Ascending aorta (tissue), 2 donors: ENCODE measurements at places on chromosomes 12 and 14.

DNA sequence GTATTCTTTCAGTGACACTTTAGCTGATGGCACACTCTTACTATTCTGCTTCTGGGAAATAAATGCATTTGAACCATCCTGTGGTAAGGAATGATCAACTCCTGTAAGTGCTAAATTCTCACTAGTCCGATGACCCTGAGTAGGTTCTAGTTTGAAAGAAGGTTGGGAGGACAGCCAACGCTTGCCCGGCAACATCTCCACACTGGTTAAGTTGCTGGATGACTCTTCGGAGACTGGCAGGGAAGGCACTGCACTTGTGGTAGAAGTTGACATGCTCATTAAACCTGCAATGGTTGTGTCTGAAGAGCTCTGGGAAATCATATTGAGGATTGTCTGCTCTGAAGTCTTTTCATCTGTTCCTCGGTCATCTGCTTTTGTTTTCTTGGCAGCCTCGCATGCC is 12.0 kb upstream of the KANSL2 start:
- H3K27ac ChIP-seq: no peak overlapping the region
- peaks cover 78% of the 10 kb centered on the region for H3K36me3 ChIP-seq
- no peak for DNase-seq

- no peaks in the 10 kb centered on the region for H3K27me3 ChIP-seq
- peak within 1 kb of the TSS; percentile 92 for H3K4me3 ChIP-seq
- H3K27ac ChIP-seq: peak within 1 kb of the TSS; percentile 96
- peak; percentile 74 for DNase-seq
These were observed at the start of gene PALS1 for GRCh38 chr14:67241411-67242167. PALS1 (plus strand) TSS chr14:67241435; CDS start chr14:67279171, 37,736 bp downstream.

- no peaks in the 10 kb centered on the region for H3K4me1 ChIP-seq
- DNase-seq: peak; percentile 77
- no peak overlapping the region for H3K27ac ChIP-seq
- H3K27me3 ChIP-seq: no peaks in the 10 kb centered on the region
These were observed 22.3 kb downstream of the GALNT6 start for GRCh38 chr12:51368640-51369517.

DNA sequence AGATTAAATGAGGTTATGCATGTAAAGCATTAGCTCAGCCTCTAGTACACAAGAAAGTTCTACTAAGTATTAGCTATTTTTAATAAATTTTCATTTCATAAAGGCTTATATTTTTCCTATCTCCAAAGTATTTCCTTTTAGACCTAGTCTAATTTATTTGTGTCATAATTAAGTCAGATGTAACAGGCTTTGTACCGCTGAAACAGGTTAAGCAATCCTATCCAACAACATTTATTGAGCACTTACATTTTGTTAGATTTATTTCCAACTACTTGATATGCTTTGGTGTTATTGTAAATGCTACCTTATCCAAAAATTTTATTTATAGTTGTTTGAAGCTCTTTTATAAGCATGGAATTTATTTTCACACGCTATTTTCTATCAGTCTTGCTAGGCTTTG is 1.8 kb upstream of the PARP2 start:
- H3K27ac ChIP-seq: peak overlapping the region; percentile 89
- no peak for DNase-seq
- peak overlapping the region; percentile 60 for H3K4me3 ChIP-seq

DNA sequence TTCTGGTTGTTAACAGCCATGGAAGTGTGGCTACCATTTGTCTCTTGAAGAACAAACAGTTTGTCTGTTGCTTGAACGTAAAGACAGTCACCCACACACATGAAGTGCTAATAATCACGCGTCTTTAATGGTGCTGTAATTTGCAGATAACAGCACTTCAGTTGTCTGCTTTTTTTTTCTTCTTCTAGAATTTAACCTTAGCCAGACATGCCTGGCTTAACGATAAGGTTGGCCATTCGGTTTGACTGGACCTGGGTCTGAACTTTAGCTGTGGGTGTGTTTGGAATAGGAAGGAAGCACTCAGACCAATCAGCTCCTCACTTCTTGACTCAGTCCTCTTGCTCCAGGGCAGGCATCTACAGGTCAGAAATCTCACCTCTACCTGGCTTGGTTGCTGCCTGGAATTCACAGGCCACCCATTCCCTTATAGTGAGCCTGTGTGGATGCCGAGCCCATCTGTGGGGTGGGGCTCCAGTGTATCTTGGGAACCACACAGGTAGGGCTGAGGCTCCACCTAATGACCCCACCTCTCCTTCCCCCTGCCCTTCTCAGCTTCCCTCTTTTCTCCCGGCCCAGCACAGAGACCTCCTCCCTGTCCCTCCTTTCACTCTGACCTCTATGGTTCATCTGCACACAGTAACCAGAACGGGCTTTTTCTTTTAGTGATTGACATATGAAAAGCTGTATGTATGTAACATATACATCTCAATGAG is 246.4 kb upstream of the PWP1 start:
- no peak overlapping the region for H3K27ac ChIP-seq
- H3K4me1 ChIP-seq: no peaks in the 10 kb centered on the region
- no peak for DNase-seq
- H3K36me3 ChIP-seq: no peaks in the 10 kb centered on the region

DNA sequence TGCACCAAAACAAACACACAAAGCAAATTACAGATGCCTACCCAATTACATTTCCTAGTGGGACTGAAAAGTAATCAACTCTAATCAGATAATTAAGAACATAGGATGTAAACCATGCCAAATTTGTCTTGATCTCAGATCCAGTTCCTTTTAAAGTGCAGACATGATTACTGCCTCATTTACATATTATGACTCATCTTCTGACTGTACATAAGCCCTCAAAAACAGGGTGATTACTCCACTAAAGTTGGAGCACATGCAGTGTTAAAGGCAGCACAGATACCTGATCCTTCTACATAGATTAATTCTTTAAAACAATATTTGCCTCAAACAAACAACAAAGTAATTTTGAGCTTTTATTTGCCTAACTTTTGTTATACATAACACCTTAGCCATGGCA is 337.2 kb downstream of the RPS29 start:
- H3K4me3 ChIP-seq: no peak overlapping the region
- no peaks in the 10 kb centered on the region for H3K36me3 ChIP-seq
- no peaks in the 10 kb centered on the region for H3K27me3 ChIP-seq
- no peak for DNase-seq

DNA sequence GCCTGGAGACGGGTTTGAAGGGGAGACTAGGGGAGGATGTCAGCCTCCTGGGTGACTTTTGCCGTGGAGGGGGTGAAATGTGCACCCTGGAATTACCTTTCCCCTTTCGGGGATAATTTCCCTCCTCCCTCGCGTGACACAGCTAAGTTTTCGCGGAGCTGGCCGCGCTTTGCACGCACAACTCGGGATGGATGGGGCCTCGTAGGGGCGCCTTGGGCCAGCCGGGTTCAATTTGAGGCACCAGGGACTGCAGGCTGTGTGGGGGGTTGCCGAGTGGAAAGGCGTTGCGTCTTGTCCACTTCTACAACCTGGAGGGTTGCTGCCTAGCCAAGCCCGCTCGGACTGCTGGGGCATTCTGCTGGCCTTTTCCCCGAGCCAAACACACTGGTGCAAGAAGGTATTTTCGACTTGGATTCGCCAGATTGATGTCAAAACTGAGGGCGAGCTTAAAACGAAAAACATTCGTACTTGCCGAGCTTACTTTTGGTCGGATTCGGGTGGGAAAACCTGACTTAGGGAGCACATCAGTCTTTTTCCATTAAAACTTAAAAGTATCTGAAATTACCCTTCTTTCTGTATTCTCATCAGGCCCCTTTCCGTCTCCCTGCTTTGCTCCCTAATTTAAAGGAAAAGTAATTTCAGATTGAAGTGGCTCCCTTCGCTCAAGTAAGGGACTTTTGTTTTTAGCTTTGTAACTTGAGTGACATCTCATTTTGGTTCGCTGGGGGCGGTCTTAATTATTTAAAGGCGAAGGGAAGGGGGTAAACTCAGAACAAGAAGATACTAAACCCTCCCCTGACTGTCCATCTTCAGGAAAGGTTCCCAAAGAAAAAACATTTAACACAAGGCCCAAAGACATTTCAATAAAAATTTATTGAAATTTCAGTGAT is 14.3 kb downstream of the TBX3 start:
- no peak for DNase-seq
- peaks cover 6% of the 10 kb centered on the region for H3K4me1 ChIP-seq
- peaks cover 15% of the 10 kb centered on the region for H3K27me3 ChIP-seq
- H3K27ac ChIP-seq: no peak overlapping the region
- peak overlapping the region; percentile 57 for H3K4me3 ChIP-seq

- no peak for DNase-seq
- H3K27ac ChIP-seq: no peak overlapping the region
- no peaks in the 10 kb centered on the region for H3K4me1 ChIP-seq
- H3K4me3 ChIP-seq: no peak overlapping the region
- peaks cover 46% of the 10 kb centered on the region for H3K36me3 ChIP-seq
These were observed 3.6 kb downstream of the COQ6 start for GRCh38 chr14:73953731-73954130.

GRCh38 chr12:12872934-12873275 is 18.5 kb upstream of the GPRC5A start:
- no peak for DNase-seq
- H3K36me3 ChIP-seq: no peaks in the 10 kb centered on the region
- H3K27me3 ChIP-seq: no peaks in the 10 kb centered on the region

DNA sequence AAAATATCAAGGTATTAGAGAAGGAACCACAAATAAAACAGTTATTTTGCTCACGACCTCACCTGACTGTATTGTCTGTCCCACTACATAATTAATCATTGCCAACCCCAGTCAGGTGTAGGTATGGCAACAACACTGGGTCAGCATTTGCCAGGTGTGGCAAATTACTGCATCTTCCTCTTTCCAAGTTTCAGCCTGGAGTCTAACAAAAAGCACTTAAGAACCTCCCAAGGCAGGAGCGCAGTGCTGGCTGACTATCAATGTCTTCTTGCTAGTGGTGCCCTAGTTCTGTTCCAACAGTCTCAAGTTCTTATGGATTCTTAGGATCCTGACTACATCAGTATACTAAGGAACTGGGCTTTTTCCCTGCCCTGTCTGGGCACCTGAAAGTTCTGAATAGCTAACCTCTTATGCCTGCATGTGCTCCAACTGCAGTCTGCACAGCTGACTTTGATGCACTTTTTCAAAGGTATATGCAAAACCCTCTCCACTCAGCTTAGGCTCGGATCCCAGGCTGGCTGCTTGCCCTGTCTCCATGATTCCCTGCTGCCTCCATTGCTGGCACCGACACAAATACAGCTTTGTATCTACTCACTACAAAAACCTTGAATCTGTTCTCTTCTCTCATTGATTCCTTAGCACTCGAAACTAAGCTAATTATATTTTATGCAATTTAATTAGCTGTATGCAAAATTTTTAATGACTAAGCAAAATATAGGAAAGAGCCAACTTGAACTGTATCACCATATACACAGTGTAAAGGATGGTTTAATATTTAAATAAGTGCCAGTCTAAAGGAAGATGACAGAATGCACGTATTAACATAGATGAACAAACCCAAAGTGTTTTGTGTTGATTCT is 113.3 kb downstream of the PRKD1 start:
- H3K36me3 ChIP-seq: no peaks in the 10 kb centered on the region
- peaks cover 6% of the 10 kb centered on the region for H3K4me1 ChIP-seq
- H3K27ac ChIP-seq: no peak overlapping the region

DNA sequence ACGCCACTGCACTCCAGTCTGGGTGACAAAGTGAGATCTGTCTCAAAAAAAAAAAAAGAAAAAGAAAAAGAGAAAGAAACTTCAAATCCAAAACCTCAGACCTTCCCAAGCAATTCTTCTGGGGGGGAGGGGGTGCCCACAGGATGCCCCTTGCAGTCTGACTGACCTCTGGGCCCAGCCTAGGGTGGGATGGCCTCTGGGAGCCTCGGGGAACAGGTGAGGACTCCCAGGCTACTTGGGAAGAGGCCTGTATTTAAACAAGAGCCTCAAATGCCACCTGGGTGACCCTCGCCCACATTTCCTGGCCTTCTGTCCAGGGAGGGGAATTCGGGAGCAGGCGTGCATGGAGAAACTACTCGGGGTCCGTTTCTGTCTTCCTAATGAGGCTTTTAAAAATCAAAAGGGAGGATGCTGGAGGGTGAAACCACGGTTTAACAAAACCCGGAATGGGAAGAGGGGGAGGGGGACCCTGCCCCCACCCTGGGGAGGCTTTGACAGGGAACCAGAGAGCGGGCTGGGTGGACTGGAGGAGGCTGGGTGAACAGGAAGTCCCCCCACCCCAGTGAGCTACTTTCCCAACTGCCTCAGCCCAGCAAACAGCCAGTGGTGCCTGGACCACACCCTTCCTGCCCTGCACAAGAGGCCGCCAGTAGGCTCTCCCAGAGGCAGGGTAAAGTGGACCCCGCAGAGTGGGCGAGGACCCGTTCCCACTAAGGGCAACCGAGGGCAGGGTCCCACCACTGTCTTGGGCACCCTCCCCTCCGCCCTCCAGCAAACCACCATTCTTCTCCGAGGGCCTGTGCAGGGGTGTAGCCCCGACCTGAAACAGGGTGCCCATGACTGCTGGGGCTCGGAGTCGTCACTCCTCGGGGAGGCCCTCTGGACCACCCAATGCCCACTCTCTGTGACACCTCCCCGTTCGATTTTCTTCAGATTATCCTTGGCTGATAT is 1.5 kb upstream of the FBRSL1 start:
- no peaks in the 10 kb centered on the region for H3K36me3 ChIP-seq
- peaks cover 23% of the 10 kb centered on the region for H3K4me1 ChIP-seq
- H3K4me3 ChIP-seq: peak overlapping the region; percentile 92
- no peak for DNase-seq
- H3K27me3 ChIP-seq: no peaks in the 10 kb centered on the region

DNA sequence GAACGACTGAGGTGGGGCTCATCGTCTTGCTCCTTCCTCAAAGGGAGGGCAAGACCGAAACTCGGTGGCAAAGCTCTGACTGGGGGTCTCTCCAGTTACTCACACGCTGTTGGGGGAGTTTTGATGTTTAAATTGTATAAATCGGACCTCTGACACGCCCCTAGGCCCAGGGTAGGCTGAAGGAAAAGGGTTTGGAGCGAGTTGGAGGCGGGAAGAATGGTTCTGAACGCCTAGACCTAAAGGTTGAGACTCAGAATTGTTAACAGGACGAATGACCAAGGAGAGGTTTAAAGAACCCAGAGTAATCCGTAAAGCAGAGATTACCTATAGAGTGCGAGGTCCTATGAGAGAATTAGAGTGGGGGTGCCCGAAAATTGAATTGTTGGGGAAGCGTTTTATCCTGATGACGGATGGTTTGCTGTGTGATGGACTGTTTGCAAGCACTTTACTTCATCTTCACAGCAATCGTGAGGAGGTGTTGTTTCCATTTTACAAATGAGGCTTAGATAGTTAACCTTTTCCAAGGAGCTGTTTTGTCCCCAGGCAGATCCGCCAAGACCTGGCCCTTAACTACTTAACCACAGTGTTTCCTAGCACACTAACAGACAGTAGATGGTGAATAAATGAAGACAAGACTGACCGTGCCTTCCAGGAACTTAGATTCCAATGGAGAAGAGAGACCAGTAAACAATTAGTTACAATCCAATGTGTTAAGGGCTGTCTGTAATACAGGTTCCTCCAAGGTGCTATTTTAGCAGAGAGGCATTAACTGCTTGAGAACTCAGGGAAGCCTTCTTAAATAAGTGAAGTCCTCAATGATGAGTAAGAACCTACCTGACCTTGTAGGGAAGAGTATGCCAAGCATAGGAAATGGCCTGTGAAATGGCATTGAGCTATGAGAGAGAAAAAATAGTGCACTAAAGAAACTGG is 929 bp upstream of the UBE2N start:
- DNase-seq: no peak
- no peaks in the 10 kb centered on the region for H3K27me3 ChIP-seq
- H3K36me3 ChIP-seq: no peaks in the 10 kb centered on the region
- peaks cover 2% of the 10 kb centered on the region for H3K4me1 ChIP-seq

GRCh38 chr14:20682435-20683124 is 1.8 kb upstream of the RNASE4 start:
- no peaks in the 10 kb centered on the region for H3K36me3 ChIP-seq
- peaks cover 13% of the 10 kb centered on the region for H3K4me1 ChIP-seq
- peak overlapping the region; percentile 100 for H3K27ac ChIP-seq
- peak overlapping the region; percentile 94 for H3K4me3 ChIP-seq
